ENCODE measurements at places on chromosomes 16 and 17. TPM values are rescaled to one million over a fixed set of nuclear protein-coding genes. Genes with fewer than 3 reads are reported as not detected.

DNA sequence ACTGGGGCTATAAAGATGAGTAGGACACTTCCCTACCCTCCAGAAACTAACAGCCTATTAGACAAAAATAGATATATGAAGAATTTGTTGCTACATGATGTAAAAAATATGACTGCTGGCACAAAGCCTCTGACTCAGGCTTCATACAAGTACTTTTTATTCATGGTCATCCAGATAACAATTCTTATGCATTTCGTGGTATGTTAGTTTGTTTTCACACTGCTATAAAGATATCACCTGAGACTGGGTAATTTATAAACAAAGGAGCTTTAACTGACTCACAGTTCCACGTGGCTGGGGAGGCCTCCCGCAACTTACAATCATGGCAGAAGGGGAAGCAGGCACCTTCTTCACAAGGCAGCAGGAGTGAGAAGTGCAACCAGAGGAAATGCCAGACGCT, 112.5 kb upstream of the HLF start:
- DNase-seq = no peak

- no peak for DNase-seq
Observed at GRCh38 chr17:43759836-43760235, 1.2 kb upstream of the SOST start.

KRT25 gene
- not detected for polyA plus RNA-seq

GRCh38 chr17:80956321-80957190, 35.1 kb upstream of the CHMP6 start:
- no peak for DNase-seq

GAST gene
- not detected for polyA plus RNA-seq

DNA sequence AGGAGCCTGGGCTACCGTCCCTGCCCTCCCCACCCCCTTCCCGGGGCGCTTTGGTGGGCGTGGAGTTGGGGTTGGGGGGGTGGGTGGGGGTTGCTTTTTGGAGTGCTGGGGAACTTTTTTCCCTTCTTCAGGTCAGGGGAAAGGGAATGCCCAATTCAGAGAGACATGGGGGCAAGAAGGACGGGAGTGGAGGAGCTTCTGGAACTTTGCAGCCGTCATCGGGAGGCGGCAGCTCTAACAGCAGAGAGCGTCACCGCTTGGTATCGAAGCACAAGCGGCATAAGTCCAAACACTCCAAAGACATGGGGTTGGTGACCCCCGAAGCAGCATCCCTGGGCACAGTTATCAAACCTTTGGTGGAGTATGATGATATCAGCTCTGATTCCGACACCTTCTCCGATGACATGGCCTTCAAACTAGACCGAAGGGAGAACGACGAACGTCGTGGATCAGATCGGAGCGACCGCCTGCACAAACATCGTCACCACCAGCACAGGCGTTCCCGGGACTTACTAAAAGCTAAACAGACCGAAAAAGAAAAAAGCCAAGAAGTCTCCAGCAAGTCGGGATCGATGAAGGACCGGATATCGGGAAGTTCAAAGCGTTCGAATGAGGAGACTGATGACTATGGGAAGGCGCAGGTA, 762 bp downstream of the CDK12 start:
- no peak for DNase-seq

DNA sequence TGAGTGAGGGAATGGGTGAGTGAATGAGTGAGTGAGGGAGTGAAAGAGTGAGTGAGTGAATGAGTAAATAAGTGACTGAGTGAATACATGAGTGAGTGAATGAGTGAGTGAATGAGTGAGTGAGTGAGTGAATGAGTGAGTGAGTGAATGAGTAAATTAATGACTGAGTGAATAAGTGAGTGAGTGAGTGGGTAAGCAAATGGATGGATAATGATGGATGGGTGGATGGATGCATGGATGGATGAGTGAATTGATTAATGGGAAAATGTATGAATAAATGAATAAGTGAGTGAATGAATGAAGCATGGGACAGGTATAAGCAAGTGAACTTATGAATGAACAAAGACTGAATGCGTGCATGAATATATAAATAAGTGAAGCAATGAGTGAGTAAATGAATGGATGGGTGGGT, 25.4 kb downstream of the TMEM114 start:
- DNase-seq = no peak

GRCh38 chr16:89261691-89262563, 44.4 kb downstream of the ZNF778 start:
- DNase-seq = no peak

GRCh38 chr16:11104168-11105037, 151.6 kb downstream of the SOCS1 start:
- DNase-seq = no peak

DNA sequence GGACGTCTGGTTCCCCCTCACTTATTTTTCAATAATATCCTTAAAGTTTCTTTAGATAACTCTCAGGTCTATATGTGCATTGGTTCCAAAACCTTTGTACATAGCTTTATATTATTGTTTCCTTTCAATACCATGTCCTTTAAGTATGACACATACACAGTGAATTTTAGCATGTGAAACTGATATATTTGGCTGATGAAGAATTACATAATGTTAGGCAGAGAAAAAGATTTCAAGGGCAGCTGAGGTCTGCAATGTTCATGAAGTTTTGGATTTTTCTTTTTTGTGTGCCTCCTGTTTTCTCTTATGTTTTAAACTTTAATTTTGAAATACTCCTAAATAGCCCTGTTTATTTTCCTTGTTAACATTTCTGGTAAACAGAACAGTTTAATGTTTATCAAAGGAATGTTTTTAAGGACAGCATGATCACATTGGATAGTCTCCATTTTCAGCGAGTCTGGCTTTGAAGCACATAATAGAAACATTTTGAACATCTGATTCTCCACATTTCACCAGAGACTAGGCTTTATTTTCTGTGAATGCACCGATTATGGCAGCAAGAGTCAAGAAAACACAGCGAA, 32.9 kb upstream of the FBXO47 start:
- no peak for DNase-seq

MT1A gene
- polyA plus RNA-seq = 3.5 TPM
